Activated CD4-positive, alpha-beta T cell treated with anti-CD3 and anti-CD28 coated beads, Interleukin-2, amount 10 ng/mL, durations not matched to agents 7 days and 5 days (primary cell): ENCODE measurements at places on chromosomes 7 and 10.
A peak's percentile ranks its signal among the peaks of the same experiment; 100 is the strongest.

DNA sequence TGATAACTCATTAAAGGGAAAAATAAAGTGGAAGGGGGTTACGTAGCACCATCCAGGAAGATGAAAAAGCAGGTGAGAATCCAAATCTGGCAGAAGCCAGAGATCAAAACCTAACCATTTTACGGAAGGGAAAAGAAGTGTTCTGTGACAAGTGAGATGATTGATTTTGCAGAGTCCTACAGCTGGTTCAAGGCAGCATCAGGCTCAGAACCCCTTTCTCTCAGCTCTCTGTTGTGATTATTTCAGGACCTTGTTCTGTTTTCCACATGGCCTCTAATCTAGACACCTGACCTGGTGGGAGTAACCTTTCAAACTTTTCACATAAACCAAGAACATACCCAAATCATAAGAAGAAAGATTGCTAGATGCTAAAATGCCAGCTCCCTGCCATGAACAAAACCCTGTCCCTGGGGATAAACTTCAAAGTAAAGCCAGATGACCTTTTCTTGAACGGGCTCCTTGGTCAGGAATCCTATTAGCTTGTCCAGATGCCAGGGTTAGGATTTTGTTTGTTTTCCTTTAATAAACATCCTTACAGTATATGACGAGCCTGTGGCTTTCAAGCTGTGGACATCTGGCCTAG is 5.9 kb downstream of the DUSP5 start:
- no peak for DNase-seq

DNA sequence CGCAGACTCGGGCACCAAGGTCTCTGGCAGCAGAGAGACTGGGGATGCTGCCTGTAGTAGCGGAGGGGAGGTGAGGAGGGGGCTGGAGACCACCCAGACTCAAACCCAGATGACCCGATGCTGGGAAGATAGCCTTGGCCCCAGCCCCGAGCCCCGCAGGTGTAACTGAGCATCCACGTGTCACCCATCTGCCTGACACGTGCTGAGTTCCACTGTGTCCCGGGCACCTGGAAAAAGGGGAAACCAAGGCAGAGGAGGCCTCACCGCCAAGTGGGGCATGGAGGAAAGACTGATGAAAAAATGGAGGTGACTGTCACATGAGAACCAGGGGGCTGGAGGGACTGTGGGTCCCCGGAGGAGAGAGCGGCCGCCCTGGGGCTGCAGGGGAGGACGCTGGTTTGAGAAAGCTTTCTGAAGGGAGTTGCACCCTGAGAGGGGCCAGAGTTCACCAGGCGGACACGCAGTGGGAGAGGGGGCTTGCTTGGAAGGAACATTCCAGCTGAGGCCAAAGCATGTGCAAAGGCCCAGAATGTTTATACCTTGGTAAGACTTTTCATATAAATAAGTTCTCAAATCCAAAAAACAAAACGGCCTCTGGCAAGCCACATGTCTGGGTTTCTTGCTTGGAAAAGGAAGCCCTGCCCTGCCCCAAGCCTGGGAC is 27.4 kb upstream of the ELN start:
- DNase-seq, result no peak

- no peak for DNase-seq
Observed at GRCh38 chr10:66888237-66888636, 37.6 kb upstream of the LRRTM3 start.

GRCh38 chr10:101258179-101258885 is 29.1 kb upstream of the LBX1 start:
- no peak for DNase-seq

GRCh38 chr7:94972296-94972695 is 64.9 kb downstream of the PPP1R9A start:
- DNase-seq, result no peak

GRCh38 chr10:68553599-68553998 is 6.5 kb upstream of the TET1 start:
- no peak for DNase-seq

- DNase-seq, result no peak
Observed at GRCh38 chr10:97007417-97007816, 175.3 kb downstream of the LCOR start.

- DNase-seq, result peak; percentile 50
Observed at GRCh38 chr10:9302140-9302746, 1247.8 kb downstream of the GATA3 start.

GRCh38 chr10:114257498-114257897 is 18.4 kb downstream of the VWA2 start:
- no peak for DNase-seq

GRCh38 chr7:137850571-137850970 is 3.8 kb upstream of the DGKI start:
- no peak for DNase-seq

GRCh38 chr10:79046741-79047583 is 21.8 kb upstream of the ZMIZ1 start:
- DNase-seq, result no peak

DNA sequence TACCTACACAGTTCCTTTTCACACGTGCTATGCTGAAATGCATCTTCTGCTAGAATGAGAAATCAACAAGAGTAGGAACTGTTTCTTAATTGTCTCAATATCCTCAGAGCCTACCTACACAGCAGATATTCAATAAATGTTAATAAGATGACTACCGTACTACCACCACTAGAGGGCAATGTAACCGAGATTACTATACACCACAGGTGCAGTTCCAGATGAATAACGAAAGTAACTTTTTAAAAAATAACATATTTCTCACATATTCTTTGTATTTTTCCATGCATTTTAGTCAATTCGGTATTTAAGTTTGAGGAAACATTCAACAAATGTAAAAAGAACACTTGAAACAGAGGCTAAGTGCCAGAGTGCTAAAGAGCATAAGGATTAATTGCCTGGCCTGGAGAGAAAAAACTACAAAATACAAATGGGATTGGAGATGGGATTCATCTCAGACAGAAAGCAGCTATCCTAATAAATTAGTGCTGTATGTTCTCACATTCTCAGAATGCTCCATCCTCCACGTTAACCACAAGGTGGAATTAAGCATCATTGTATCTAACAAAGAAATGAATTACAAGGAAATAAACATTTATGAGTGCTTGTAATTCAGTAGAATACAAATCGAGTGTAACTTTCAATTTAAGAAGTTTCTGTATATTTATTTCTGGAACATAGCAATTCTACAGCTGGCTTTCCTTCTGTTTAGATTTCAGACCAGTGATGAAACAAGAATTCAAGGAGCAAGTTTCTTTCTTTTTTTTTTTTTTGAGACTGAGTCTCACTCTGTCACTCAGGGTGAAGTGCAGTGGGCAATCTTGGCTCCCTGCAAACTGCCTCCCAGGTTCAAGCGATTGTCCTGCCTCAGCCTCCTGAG is 20.3 kb upstream of the HECTD2 start:
- DNase-seq, result peak; percentile 56

- no peak for DNase-seq
Observed at GRCh38 chr10:1563028-1563427, 174.3 kb downstream of the ADARB2 start.

- DNase-seq, result peak; percentile 52
Observed at GRCh38 chr10:117167789-117168674, 29.3 kb upstream of the KCNK18 start.

DNA sequence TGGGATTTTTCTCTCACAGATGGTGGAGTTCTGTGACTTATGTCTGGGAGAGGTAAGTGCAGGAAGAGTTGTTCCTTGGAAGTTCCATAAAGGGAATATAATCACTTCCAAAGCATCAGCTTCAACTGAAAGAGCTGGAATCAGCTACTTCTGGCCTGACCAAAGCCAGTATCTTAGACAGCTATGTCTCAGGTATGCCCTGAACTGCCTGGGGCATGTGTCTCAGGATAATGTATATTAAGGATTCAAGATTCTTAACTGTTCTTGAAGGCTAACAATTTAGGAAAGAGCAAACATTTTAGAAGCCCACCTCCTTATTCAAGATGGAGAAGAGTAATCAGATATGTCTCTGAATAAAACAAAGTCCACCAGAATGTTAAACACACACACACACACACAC is 12.4 kb upstream of the NOBOX start:
- DNase-seq, result no peak

GRCh38 chr7:128060018-128060417 is 28.8 kb upstream of the LRRC4 start:
- DNase-seq, result no peak

GRCh38 chr7:78510580-78511188 is 712.1 kb downstream of the PHTF2 start:
- DNase-seq, result no peak

GRCh38 chr10:98077223-98077622 is 46.8 kb upstream of the CRTAC1 start:
- DNase-seq, result no peak

DNA sequence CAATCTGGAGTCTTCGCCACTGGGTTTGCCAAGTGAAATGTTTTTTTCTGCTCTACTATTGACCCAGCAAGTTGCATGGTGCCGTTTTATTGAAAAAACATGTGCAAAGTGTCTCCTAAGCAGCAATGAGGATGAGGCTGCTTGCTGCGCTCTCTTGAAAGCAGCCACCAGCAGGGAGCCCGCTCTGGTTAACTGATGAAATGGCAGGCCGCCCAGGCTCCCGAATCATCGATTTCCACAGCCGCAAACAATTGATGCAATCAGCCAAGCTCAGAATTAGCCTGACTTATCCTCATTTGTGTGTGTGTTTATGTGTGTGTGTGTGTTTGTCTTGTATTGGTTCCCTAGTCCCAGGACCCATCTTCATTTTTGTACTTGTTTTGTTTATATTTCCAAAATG is 22.2 kb upstream of the LYZL1 start:
- DNase-seq, result no peak

DNA sequence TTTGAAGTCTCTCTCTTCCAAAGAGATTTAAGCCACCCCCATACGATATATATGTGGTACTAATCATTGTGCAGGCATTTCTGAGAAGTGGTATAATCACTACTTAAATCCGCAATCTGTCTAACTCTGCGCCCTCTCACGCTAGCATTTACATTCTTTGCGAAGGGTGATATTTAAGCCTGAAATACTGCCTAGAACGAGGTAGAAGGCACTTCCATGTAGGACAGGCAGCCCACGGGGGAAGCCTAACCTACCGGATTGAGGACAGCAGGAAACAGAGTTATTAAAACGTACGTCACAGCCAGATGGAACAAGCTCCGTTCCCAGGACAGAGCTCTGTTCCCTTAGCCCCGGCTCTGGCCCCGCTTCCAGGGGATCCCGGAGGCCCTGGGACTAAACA is 59.3 kb upstream of the ECHDC3 start:
- no peak for DNase-seq

DNA sequence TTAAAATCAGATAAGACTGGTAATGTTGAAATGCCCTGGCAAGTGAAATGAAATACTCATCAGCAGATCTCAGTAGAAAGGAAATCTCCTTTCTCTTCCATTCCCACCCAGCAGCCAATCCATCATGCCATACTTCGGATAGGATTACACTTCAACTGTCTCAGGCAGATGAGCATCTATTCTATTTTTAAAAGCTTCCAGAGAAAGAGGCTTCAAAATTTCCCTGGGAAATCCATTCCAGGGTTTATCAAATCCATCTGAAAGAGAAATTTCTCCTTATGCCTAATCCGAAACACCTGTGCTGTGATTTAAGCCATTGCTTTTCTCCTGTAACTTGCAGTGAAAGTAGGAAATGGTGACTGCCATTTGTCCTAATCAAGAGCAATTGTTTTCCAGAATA is 60.4 kb upstream of the RAPGEF5 start:
- DNase-seq, result no peak

DNA sequence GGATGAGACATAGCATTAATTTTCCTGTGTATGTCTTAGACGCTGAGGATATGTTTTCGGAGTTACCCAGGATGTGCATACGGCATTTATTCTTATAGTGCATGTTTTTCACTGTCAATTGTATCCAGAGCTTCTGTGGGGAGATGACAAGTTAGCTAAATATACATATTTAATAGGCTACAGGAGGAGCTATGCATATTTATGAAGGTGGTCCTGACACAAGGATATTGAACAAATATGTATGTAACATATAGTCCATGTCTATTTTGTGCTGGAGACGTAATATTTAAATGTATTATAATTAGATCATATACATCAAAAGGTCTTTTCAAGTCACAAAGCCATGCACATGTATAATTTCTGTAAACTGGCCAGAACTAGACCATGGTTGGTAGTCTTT is 16.0 kb downstream of the IL6 start:
- no peak for DNase-seq

- no peak for DNase-seq
Observed at GRCh38 chr10:120436439-120437112, 20.5 kb upstream of the PLPP4 start.

DNA sequence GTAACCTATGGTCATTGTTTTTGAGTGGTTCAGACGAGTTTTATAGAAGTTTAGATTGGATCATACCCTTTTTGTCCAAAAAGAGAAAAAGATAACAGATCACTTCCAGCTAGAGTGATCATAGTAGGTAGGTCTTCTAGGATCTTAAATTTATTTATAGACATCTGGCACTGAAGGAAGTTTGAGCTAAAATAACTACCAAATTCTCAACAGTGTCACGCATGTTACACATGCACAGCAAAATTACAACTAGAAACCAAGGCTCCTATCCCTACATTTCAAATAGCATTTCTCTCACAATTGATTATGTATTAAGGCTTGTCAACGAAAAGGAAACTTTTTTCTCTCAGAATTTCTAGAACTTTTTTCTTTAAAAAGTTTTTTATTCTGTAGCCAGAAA is 2.3 kb downstream of the CALU start:
- no peak for DNase-seq

DNA sequence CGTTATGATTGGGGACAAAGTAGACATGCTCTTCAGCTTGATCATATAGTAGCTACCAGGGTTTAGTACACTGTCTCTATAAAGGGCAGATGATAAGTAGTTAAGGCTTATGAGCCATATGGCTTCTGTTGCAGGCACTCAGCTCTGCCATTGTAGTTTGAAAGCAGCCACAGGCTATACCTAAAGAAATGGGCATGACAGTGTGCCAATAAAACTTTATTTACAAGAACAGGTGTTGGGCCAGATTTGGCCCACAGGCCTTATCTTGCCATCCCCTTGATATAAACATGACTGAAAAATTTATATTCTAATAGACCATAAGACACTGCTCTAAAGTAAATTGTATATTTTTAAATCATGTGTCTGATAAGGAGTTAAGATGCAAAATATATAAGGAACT is 36.6 kb downstream of the GRK5 start:
- DNase-seq, result no peak

DNA sequence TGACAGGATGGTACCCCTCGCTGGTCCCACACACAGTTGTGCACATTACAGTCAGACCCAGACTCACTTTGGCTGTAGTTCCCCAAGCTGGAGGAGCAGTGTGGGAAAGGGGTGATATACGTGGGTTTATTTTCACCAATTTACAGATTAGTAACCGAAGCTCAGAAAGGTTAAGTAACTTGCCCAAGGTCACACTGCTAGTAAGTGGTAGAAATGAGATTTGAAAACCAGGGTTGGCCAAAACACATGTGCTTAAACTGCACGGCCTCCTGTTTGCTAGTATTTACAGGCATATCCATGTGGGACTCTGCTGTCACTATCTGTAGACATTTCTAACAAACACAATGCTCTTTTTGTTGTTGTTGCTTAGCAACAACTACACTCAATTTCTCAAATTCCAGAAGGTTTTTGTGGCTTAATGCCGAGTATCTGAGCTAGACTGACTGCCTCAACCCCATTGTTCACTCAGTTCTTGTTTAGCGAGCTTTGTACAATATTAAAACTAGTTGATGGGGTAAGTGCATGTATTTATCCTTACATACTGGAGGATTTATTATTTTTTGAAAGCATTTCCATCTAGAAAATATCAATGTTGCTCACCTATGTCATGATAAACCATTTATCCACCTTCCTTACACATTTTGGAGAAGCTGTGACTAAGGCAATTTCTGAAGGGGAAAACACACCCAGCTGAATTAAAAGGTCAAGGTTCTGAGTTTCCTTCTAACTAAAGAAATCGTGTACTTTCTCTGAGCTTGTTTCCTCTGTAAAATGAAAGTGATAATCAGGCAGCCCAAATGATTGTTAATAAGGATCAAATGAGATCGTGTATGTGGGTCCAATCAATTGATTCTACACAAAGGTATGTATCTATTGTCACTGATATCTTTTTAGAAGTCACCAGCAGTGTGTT is 5.3 kb upstream of the TMEM139 start:
- peak; percentile 24 for DNase-seq
